SHP77 treated with DMSO at 0.1 percent for 48 hours (cell line): ENCODE measurements at places on chromosomes 11 and 22.

DNA sequence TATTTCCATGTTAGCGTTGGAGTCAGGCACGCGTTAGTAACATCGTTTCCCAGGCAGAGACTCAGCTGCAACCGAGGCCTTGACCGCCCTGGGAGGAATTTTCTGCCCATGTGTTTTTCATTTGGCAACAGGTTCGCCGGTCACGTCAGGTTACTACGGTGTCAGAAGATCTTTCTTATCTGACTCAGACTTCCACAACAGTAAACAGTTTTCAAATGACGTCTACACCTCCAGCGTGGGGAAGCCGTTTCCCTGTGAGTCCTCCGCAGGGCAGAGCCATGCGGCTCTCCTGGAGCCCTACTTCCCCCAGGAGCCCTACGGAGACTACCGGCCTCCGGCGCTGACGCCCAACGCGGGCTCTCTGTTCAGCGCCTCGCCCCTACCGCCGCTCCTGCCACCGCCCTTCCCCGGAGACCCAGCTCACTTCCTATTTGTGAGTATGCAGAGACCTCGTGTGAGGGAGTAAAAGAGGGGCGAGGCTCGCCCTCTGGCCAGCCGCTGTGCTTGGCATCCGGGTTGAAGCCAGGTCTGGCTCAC is 14.3 kb upstream of the POU2AF3 start:
- no peak for DNase-seq

DNA sequence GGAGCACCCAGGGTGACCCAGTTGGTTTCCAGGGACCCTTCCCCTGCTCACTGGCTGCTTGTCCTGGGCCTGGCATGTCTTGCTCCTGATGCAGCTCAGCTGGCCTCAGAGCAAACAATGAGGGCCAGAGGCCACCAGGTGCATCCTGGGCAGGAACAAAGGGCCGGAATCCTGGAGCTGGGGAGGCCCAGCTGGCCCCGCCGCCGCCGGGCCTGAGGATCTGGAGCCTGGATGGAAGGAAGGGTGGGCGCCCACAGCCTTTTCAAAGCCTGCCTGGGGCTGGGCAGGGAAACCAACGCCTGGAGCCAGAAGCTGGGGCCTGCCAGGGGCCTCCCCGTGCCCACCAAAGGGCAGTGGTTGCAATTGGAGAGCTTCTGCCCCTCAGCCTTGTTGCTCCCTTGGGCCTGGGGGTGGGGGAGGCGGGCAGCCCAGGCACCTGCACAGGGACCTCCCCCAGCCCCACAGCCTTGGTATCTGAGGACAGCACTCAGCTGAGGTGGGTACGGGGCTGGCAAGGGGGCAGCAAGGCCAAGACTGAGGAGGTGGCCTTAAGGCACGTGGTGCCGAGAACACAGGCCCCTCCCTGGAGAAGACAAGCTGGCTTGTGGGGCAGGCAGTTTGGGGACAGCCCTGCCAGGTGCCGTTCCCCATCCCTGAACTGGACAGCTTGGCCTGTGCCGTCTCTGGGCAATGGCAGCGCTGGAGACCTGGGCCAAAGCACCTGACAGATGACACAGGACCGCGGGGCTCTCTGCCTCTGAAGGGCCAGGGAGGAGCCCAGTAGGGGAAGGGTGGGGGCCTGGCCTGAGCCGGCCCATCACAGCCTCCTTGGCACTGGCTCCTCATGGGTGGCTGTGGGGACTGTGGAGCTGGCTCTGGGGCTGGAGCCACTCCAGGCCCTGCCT is 7.1 kb upstream of the ADORA2A start:
- peak; percentile 41 for DNase-seq

GRCh38 chr22:21448627-21449416 is 18.4 kb upstream of the TMEM191C start:
- DNase-seq = no peak

DNA sequence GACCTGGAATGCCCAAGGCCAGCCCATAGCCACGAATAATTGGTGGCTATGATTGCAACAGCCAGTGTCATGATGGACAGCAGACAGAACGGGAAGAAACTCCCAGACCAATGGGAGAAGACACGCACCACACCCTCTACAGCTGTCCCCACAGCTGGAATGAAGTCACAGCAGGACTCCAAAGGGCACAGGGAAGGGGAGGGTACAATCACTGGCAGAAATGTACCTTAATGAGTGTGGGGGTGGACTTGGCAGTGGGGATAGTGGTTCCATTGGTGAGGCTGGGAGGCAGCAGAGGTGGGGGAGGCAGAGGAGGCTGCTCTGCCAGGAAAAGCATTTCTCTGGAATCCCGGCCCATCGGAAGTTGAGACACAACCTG is 52.9 kb downstream of the SGSM3 start:
- no peak for DNase-seq

DNA sequence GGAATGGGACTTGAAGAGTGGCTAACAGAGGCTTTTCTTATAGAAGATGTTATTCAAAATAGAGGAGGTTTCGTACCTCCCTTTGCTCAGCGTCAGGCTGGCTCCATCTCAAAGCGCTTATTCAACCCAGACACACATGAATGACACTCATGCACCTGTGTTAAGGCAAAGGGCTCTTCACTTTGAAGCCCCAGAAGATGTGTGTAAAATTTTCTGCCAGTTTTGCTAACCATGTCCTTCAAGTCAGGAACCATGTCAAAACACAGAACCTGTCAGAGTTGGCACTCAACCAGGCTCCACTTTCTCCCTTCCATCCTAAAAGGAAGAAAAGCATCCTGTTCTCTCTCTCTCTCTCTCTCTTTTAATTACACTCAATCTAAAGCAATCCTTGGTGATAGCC is 352.8 kb upstream of the NARS2 start:
- DNase-seq = no peak

- DNase-seq = no peak
Measured at GRCh38 chr11:86559311-86559945, 113.0 kb downstream of the ME3 start.
